ENCODE measurements at places on chromosomes 6 and 20.

DNA sequence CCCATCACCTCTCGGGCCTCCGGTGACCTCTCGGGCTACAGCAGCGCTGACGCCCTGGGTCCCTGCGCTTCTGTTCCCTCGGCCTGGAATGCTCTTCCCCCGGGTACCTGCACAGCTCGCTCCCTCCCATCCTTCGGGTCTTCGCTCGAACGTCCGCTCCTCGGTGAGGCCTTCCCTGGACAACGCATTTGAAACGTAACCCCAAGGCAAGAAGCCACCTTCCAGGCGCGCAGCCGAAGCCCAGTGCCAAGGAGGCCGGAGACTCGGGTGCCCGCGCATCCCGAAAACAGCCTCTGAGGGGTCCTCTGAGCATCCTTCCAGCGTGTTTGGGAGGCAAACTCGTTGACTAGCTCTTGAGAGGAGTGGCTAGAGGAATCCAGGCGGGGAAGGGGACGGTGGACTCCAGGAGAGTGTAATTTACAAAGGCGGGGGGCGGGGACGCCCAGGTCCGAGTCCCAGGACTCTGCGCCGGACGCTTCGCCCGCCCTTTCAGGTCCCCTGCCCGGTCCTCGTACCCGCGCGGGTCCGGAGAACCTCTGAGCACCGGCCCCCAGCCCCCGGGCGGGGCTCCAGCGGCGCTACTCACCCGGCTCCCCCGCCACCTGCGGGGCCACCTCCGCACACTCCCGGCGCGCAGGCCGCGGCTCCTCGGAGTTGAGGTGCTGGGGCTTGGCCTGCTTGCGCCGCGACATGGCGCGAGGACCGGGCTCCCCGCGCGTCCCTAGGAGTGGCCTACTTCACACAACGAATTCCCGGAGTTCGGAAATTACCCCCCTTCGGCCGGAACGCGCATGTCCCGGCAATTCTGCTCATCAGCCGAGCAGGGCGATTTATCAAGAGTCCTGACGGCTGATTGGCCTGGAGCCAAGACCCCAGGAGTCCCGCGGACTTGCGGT, 86.8 kb downstream of the ZFP64 start:
- no peak for DNase-seq

DNA sequence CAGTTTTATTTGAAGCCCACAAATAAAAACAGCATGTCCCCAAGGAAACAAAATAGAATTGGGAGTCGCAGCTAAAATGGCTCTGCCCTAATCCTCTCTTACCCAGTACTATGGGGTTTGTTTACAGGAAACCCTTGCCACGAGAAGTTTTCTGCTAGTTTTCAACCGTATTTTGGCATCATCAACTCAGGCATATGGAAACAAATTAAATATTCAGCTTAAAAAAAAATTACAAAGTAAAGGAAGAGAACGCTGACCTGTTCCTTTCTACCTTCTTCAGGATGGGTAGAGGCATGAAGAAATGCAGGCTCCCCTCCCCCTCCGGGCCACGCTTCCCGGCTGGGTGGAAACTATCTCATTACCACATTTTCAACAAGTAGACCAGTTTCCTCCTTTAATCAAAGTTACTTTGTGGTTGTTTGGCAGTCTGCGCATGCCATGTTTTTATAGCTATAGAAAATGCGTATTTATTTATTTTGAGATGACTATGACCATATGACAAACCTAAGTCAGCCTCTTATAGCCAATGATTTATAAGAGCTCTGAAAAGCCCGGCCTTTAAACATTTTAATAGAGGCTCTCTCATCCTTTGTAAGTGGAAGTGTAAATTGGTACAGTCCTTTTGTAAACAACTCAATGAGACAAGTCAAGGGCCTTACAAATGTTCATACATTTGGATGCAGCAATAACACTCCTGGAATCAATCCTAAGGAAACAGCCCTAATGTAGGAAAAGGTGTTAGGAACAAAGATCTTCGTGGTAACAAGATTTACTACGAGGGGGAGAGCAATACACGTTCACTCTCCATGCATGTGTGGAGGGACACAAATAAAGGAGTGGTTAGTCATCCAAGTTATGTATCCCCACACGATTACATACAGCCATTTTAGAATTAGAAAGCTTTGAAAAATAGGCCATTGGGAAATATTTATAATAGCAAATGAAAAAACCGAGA, 16.1 kb upstream of the ZNF217 start:
- DNase-seq: peak; percentile 73

- DNase-seq: no peak
Measured at GRCh38 chr20:50655311-50655880, 35.9 kb downstream of the RIPOR3 start.

DNA sequence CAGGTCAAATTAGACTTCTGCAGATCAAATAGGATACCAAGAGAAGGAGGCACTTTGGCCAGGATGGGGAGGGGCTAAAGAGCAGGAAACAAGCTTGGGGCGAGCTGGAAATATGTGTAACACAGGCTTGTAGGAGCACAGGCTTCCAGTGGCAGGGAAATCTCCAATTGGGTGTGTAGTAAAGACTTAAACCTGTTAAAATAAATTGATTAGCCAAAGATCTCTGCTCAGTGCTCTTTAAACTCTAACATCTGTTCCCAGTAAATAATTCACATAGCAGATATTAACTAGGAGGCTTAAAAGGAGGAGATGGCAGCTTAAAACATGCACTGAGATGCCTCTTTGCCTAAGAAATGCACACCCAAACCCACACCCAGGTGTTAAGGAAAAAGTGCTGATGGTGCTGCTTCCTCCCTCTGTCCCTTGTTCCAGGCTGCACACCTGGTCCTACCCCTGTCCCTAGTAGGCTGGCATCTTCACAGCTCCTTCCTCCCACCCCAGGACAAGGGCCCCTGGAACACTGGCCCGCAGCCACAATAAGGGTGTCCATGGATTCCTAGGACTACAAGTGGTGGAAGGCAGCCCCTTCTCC, 93.5 kb upstream of the MLN start:
- no peak for DNase-seq

- DNase-seq: no peak
Measured at GRCh38 chr6:133017581-133017980, 203.2 kb downstream of the RPS12 start.

DNA sequence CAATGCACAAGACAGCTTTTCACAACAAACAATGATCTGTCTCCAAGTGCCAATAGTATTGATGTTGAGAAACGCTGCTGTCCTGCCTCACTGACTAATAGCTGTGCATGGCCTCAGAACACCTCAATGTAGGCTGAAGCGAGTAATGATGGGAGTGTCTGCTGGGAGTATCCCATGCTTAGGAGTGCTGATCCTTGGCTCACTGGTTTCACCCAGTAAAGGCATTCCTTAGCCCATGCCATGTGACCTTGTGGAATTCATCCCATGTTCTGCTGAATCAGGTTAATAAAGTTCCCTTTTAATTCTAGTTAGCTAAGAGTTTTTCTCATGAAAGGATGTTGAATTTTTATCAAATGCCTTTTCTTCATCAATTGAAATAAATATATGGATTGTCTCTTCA, 3.8 kb upstream of the WFDC12 start:
- DNase-seq: no peak

- DNase-seq: no peak
Measured at GRCh38 chr20:14986026-14986655, 648.7 kb upstream of the FLRT3 start.

DNA sequence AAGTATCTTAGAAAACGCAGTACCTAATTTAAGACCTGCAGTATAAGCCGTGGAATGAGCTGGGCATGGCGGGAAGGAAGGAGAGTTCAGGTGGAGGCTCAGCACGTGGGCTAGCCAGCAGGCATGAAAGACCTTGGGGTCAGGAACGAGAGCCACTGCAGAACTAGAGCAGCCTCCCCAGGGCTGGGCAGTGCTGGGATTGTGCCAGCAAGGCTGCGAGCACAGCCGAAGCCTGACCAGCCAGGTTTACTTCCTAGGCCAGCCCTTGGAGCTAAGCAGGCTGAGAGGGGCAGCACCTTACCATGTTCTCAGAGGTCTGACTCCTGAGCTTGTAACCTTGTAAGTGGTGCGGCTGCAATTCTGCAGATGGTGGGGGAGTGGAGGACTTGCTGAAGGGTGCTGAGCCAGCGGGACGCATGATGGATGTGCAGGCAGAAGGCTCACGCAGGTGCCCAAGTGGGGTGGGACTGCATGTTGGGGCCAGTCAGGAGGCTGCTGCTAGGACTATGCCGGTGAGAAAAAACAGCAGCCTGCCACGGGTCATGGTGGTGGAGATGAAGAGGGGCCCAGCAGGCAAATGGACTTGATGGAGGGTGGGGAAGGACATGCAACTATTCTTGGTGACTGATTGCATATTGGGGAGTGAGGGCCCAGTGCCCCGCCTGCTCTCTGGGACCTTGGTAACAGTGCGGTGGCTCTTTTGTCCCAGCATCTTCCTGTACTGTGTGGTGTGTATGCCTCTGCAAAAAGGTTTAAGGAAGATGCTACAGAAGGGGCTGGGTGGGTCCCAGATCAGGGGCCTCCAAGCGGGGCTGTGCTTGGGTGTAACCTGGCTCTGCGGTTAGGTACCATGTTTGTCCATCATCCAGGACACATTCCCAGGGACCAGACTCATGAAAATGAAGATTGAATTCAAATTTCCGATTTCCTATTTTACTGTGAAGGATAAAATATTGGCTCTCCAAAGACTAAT, 37.6 kb upstream of the IRF4 start:
- no peak for DNase-seq

DNA sequence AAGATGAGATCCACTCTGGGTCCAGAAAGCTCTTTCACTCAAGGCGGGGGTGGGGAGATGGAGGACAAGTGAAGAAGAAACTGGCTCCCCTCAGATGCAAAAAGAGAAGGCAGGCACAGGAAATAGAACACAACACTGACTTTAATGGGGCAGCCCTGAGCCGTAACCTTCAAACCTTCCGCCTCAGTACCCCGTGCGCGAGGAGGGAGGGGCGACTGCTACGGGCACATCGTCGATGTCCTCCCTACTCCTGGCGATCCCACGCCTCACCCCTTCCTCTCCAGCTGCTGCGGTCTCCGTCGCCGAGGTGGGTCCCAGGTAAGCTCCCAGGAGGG, 3.9 kb downstream of the SPEF1 start:
- no peak for DNase-seq

GRCh38 chr6:36663504-36664446, 14.7 kb upstream of the CDKN1A start:
- no peak for DNase-seq

DNA sequence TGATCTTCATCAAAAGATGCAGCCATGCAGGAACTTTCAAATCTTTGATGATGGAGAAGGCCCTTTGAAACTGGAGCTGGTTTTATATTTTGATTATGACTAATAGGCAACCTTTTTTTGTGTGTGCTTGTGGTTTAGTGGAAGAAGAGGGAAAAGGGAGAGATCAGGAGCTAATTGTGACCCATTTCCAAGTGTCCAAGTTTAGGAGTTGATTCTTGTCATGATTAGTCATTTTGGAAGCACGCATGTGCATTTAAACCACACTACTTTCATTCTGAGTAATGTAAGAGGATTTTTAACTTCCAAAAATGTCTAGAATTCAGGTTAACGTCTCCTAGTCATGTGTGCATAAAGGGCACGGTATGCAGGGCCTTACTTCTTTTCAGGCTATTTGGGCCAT, 3.5 kb downstream of the FOXO3 start:
- DNase-seq: no peak

GRCh38 chr6:132974122-132974521, 159.8 kb downstream of the RPS12 start:
- DNase-seq: no peak

All from HL-60 (cell line).